ENCODE measurements at places on chromosomes 16 and 17.
A peak's percentile ranks its signal among the peaks of the same experiment; 100 is the strongest.

DNA sequence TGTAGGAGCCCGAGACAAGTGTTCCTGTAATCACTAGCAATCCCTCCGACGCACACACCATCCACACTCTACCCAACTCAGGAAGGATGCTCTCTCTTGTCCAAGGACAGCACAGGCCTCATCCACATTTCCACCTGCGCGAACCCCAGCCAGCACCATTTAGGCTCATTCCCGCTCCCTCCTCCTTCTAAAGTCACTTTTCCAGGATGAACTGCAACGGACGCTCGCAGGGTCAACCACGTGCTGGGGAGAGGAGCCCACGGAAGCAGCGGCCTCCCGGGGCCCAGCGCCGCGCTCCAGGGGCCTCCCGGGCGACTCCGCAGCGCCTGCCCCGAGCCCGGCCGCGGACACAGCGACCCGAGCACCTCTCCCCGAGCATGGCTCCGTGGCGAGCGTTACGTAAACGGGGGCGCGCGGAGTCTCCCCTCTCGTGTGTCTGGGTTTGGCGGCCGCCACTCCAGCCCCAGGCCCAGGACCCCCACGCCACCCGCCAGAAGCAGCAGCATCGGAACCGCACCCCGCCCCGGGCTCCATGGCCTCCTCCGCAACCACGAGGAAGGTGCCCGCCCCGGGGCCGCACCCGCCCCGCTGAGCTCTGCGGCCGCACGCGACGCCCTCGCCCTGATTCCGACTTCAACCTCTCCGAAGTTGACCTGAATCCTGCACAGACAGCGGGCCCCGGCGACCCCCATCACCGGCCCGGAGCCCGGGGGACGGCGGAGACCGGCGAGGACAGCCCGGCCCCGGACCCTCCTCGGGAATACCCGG is 668 bp downstream of the USP36 start:
- peak; percentile 21 for DNase-seq

DNA sequence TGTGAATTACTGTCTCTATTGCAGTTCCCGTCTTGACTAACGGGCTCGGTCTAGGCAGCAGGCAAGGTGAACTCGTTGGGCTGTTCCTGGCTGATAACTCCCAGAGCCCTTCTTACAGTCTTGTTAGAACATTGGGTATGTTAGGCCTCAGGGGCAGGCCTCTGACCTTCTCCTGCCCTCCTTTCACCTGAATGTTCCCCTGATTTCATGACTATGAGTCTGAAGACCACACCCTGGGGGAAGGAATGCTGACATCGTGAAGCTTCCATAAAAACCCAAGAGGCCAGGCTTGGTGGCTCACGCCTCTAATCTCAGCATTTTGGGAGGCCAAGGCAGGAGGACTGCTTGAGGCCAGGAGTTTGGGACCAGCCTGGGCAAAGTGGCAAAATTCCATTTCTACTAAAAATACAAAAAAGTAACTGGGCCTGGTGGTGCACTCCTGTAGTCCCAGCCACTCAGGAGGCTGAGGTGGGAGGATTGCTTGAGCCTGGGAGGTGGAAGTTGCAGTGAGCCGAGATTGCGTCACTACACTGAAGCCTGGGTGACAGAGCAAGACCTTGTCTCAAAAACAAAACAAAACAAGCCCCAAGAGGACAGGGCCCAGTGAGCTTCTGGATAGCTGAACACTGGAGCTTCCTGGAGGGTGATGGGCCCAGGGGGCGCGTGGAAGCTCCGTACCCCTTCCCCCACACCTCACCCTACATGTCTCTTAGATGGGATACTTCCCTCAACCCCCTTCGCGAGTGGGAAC is 47.8 kb upstream of the FBXO47 start:
- DNase-seq, result no peak

DNA sequence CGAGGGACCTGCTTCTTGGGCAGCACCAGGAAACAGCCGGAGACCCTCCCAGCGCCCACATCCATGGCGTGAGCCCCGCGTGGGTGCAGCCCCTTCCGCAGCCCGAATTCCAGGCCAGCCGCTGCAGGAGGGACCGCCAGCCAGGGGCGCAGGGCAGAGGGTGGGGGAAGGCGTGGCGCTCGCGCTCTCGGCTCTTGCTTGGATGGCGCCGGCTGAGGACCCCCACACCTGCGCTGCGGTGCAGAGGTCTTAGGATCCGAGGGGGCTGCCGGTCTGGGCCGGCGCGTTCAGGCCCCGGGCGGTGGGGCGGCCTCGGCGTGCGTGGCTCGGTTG is 28.8 kb downstream of the ACTG1 start:
- no peak for DNase-seq

GRCh38 chr16:81537721-81538561 is 93.3 kb downstream of the CMIP start:
- DNase-seq, result no peak
